ENCODE measurements at places on chromosomes 2 and 18.

DNA sequence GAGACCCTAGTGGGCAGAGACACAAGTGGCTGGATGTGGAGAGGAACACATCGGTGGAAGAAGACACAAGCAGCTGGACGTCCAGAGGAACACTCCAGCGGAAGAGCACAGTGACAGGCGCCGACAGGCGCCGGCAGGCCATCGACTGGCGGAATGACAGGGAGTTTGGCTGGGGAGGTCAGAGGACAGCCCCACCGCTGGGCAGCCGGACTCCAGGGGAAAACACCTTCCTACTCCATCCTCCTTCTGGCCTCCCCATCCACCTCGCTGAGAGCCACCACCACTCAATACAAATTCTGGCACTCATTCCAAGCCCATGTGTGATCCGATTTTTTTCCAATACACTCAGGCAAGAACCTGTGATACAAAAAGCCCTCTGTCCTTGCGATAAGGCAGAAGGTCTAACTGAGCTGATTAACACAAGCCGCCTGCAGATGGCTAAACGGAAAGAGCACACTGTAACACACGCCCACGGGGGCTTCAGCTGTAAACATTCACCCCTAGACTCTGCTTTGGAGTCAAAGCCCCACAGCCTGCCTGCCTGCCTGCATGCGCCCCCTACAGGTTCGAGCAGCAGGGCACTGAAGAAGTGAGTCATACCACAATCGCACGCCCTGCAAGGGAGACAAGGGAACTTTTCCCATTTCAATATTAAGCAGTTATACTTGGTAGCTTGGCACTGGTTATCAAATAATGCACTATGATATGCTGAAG is 50.2 kb upstream of the LRP1B start:
- no peak for DNase-seq

- DNase-seq: no peak
Measured at GRCh38 chr2:234793212-234793785, 158.5 kb upstream of the SH3BP4 start.

- no peak for DNase-seq
Measured at GRCh38 chr2:200730302-200730701, 81.4 kb upstream of the BZW1 start.

DNA sequence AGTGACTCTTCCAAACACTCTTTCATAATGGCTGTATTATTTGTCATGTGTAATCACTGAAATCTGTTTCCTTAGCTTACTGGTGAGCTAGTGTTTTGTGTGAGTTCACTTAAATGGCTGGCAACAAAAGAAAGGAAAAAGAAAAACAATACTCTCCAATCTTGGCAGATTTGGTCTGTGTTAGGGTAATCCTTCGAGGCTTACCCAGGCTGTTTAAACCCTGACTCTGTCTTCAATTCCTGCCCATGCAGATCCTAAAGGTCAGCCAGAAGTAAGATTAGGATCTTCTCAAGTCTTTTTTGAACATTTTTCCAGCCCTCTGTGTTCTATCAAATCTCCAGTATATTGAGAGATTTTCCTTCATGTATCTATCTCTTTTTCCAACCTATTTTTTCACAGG is 85.3 kb downstream of the CCDC178 start:
- DNase-seq: no peak

- DNase-seq: no peak
Measured at GRCh38 chr18:57811477-57812125, 8.5 kb upstream of the ATP8B1 start.

Measured in right renal pelvis (tissue), 4 donors.